ENCODE measurements at places on chromosomes 7 and 10.

- no peak for DNase-seq
Observed at GRCh38 chr7:69418869-69419670, 179.2 kb upstream of the AUTS2 start.

- DNase-seq = no peak
Observed at GRCh38 chr7:76294344-76295024, 8.0 kb upstream of the HSPB1 start.

DNA sequence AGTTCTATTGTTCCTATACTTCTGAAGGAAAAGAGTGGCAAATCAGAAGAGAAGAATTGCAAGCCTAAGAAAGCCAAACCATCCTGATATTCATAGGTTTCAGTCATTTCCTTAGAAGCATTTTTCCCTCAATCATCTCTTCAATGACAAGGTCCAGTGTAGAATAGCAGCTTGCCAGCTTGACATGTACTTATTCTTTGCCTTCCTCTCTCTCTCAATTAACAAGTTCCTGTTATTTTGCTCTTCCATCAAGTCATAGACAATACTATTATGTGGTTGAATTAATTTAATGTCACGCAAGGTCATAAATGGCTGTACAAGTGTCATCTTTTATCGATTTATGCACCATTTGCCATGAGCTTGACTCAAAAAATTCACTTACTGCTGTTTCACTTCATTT lies 216.3 kb upstream of the MBL2 start:
- DNase-seq = no peak

- no peak for DNase-seq
Observed at GRCh38 chr10:7506571-7506970, 95.7 kb upstream of the SFMBT2 start.

DNA sequence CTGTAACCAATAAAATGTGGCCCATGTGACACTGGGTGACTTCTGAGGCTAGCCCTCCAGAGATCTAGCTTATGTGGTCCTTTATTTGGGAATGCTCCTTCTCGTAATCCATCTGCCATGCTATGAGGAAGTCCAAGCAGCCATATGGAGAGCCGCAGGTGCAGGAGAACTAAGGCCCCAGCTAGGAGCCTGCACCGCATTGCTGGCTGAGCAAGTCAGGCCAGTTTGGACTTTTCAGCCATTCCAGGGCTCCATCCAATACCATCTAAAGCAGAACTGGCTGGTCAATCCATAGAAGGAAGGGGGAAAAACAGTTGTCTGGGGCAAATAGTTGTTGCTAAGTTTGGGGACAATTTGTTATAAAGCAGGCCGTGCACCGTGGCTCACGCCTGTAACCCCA lies 32.6 kb downstream of the KLRG2 start:
- no peak for DNase-seq

GRCh38 chr10:66680886-66681285 lies 244.9 kb upstream of the LRRTM3 start:
- no peak for DNase-seq

DNA sequence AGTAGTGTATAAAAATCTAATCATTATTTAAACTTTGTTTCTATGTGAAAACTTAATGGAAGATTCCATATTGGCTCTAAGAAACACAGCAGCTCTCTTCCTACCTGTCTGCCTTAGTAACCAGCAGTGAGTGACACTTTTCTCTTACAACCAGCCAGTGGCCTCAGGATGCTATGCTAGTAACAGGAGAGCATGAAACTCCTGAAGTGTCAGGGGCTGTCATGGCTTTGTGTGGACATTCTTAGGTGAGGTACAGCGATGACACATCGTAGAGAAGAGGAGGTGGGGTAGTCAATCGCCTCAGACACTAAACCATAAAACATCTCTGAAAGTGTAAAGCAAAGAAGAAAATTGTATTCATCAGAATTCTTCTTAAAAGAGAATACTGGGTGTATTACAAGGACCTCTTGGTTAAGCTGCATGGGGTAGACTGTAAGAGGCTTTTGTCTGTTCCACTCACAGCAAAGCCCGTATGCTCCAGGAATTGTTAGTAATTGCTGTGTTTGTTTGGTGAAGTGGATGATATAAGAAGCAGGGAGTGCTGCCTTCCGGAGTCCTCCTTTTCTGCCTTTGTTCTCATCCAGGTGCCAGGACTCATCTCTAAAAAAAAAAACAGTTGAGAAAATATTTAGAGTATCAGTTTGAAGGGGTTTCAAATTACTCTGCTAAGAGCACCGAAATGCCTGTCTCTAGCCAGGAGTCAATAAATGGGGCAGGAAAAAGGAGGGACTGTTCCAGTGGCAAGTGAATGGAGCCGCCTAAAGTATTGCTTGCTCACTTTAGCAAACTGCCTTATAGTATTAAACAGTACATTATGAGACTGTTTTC lies 518.8 kb downstream of the CNTNAP2 start:
- DNase-seq = no peak

GRCh38 chr10:77357611-77358310 lies 279.8 kb downstream of the KCNMA1 start:
- peak; percentile 57 for DNase-seq

DNA sequence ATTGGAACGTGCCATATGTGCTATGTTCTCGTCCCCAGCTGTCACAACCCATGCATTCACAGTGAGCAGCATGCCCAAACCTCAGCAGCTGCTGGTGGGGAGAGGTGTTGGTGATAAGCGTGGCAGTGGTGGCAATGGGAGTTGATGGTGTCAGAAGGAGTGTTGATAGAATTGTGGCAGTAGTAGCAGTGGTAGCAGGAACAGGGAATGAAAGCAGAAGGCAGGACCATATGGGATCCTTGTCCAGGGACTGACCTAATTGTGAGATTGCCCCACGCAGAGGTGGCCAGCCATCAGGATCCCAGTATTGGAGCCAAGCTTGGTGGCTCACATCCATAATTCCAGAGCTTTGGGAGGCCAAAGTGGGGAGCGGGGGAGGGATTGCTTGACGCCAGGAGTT lies 276.3 kb downstream of the GALNT17 start:
- DNase-seq = no peak

DNA sequence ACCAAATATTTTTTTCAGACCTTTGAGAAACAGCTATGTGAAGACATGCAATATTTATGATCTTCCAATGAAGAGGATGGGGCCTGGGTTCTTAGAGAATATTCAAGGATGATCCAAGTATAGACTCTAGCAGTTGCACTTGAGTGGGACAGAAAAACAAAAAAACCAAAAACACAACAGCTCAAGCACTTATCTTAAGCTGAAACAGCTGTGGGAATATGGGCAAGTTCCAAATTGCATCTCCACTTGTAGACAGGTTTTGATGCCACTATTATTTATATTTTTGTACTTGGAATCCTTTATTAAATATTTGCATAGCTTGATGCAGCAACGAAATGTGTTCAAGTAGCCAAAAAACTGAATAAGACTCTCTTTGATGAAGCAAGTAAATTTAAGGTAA lies 2.2 kb upstream of the PDK4 start:
- DNase-seq = no peak

GRCh38 chr10:77889277-77889903 lies 37.2 kb downstream of the DLG5 start:
- DNase-seq = no peak

DNA sequence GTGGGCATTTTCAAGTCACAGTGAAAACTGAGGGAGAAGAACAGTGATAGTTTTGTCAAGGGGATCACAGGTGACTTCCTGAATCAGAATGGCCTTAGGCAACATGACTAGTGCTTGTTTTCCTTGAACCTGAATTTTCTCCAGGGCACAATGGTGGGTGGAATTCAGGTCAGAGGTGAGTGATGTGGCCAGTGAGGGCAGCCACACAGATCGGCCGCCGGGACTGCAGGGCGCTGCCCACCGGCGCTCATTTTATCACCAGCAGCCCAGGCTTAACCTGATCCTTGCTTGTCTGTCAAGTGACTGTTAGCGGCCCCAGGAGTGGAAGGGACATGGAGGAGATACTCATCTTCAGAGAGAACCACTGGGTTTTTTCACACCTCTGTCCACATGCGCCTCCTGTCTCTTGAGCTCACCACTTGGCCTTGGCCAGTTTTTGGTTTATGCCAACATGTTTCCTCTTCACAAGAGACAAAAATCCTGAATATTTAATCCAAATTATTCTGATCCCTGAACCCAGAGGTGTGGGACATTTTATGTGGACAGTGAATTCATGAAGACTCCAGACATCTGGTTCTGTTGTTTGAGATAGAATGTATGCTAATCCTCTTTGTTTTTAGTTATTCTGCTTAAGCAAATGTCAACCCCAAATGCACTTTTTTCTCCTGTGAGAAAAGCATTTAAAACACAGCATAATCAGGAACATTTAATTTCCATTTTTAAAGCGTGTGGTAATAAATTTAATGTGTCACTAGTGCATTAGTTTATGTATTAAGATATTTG lies 108.7 kb downstream of the DOCK1 start:
- no peak for DNase-seq

GRCh38 chr10:97827702-97828291 lies 21.8 kb upstream of the GOLGA7B start:
- DNase-seq = peak; percentile 45

GRCh38 chr10:130550952-130551674 lies 414.9 kb downstream of the GLRX3 start:
- no peak for DNase-seq

DNA sequence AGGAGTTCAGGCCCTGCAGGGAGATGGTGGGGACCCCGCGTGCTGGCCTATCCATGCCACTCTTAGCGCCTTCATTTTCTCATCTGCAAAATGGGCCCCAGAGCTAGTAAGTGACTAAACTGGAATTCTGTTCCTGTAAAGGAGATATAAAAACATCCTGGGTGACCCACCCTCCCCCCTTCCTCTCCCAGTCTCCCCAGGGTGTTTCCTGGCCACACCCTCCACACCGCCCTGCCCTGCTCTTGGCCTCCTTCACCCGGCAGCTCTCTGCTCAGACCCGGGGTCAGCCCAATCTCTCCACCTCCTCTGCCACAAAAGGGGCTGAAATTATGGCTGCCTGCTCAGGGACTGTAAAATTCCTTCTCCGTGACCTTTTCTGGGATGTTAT lies 70.7 kb downstream of the C10orf105 start:
- DNase-seq = no peak

DNA sequence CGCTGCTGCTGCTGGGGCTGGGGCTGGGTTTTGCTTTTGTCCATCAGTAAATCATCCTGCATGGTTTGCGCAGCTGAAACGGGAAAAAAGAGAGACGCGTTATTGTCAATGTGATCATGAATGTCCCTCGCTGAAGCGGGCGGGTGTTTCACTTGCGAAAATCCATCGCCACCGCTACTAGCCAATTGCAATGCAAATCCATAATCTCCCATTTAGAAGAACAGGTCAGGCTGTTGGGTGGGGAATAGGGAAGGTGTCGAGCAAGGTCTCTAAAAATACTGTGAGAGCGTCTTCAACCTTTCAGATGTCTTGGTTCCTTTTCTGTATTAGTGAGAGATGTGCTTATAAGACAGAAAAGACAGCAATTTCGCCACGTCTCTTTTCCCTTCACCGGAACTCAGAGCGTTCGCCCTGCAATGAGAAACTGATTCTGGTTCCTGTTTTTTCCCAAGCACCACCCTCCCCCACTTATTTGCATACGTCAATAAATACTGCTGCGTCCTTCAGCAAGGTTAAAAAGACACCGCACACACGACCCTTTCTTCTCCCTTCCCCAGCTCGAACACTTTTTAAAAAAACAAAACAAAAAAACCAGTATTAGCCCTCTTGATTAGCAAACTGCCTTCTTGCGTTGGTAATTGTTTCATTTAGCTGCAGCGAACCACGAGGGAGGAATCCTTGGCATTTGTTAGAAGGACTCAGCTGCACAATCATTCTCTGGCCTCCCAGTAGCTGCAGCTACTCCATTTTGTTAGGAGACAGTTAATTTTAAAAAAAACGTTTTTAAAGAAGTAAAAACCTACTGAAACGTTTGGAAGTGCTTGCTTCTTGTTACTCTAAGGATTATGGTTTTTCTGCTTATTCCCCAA lies 50.4 kb downstream of the CPEB3 start:
- peak; percentile 64 for DNase-seq
